ENCODE measurements at places on chromosomes 1 and 21.

- DNase-seq, result peak; percentile 18
Observed at GRCh38 chr1:168320800-168321450, 40.2 kb downstream of the TBX19 start.

DNA sequence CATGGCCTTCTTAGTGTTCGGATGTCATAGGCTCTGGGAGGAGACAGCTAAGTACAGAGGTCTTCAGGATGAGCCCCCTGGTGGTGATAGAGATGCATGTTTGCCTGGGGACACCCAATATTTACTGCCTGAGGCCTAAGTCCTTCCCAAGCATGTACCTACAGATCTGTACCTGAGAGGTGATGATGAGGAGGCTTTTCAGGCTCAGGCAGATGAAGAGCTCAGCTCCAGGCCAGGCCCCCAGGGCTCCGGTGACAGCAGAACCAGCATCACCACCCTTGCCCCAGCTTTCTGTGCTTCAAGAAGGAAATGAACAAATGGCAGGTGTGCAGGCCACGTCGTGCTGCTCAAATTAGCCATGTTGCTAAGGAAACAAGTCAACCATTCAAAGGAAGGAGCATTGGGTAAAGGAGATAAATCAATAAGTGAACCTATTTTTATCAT is 21.1 kb downstream of the CACNA1E start:
- peak; percentile 18 for DNase-seq

DNA sequence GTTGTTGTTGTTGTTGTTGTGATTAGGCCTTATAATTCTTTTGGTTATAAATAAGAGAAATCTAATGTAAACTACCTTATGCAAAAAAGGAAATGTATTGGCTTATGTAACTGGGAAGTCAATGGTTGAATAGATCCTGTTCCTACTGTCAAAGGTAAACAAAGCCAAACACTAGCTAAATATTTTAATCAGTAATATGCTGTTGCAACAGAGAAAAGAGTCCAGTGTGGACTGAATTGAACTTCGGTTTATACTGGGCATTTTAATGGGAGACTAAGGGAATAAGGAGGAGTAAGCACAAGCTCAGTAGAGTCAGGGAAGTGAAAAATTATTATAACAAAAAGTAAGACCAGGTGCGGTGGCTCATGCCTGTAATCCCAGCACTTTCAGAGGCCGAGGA is 15.4 kb downstream of the MSH4 start:
- DNase-seq, result no peak

DNA sequence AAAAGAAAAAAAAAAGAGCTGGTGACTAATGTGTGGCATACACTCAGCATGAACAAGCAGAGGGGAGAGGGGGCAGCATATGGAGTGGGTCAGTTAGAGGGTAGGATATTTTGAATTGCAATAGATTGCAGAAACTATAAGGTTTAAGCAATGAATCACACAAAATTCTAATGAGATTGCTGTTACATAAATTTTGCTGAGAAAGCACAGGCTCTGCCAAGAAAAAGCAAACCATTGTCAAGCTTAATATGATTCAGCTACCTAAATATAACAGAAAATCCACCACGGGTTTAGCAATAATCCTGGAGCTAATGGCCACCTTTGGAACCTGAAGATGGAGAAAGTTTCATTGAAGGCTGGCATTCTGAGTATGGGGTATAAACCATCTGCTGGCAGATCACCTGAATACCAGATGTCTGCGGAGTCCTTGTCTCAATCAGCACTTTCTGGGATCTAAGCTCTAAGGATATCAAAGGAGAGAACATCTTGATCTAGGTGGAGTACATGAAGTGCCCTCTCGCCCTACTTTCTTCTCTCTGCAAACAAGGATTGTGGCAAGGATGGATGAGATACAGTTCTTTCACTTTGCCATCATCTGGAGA is 30.3 kb upstream of the ANGPTL7 start:
- no peak for DNase-seq

- DNase-seq, result no peak
Observed at GRCh38 chr1:18917071-18917799, 14.9 kb upstream of the ALDH4A1 start.

GRCh38 chr1:218371927-218372672 is 27.0 kb downstream of the TGFB2 start:
- DNase-seq, result no peak

DNA sequence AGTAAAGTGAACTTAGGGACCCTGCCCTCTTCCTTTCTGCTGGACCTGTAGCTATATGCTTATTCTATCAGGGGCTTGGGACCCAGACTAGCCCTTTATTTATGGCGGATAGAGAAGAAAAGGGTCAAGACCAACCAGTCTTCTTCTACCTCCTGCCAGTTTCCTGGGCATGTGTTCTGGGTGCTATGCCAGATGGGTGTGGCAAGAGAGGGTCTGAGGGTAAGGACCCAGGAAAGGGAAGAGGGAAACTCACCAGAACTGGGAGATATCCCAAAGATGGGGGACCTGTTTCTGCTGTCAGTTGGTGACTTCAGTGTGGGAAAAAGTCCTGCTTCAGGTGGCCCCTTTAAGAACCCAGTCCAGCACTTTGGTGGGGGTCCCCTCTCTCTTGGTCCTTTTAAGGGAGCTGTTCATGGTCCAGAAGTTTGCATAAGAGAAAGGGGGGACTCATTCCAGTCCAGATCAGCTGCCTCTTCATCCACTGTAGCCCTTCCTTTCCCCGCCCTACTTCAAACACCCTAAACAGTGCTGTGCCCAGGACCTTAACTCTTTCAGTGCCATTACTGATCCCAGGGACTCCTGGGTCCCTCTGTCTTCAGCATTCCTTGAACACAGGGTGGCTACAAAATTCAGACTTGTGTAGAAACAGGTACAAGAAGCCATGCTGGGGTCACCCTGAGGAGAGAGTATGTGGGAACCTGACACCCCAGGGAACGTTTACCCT is 18.4 kb downstream of the SSR2 start:
- no peak for DNase-seq

GRCh38 chr21:34743285-34743684 is 74.5 kb downstream of the CLIC6 start:
- no peak for DNase-seq

DNA sequence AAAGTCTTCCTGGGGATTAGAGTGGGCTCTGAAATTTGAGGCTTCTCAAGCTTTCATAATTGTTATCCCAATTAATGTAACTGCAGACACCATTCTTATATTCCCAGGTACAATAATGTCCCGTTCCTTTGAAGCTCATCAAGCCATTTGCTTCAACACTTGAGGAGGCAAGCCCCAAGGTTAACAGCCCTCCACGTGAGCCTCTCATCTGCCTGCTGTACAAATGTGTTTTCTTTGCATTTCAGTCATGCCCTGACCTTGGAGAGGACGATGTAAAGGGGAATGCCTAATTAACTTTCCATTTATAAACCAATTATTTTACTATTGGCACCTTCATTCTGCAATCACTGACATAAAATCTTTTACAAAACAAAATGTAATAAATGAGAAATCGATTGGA is 106.3 kb downstream of the SETD4 start:
- no peak for DNase-seq

DNA sequence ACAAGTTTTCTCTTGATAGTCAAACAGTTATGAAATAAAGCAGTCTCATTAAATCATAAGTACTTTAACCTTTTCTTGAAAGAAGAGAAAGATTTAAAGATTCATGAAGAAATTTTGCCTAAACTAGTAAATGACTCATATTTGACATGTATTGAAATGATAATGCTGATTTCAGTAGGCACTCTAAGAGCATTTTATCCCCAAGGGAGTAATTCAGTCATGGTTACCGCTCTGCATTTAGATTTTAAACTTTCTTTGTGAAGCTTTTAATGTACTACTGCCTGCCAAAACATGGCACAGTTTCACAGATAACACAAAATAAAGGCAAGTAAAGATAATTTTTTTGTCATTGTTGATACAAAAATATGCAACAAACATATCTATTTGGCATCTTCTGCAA is 6.8 kb downstream of the USH2A start:
- DNase-seq, result no peak

DNA sequence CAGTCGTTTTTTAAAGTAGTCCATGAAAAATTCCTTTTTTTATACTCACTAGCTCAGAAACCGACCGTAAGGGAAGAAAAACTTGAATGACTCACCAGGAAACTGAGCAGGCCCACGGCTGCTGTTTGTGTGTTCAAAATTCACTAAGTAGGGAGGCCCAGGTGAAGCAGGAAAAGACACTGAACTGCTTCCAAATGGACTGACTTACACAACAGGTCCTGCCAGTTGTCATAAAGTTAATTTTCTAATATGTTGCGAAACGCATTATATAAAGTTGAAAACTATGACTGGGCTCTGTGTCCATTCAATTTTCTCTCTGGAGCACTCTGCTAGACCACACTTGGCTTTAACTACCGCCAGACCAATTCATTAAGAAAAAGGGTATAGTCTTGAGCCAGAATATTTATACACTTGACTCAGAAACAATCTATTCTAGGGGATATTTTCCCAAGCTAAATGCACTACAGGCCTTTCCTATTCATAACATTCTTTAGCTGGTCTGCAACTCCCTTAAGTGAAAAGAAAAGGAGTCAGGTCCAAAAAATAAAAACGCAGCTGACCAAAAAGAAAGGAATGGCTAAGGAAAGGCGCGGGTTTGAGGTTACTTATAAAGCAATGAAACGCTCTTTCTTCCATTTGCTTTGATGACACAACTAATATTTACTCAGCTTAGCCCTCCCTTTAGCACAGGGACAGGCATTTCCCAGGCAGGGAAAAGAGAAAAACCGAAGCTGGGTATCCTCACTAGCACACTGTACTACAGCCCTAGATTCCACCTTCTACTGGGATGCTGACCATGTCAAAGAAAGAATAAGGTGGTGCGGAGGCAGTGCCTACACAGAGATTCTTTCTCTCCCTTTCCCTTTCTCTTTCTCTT is 306.3 kb upstream of the ESRRG start:
- DNase-seq, result no peak

- DNase-seq, result no peak
Observed at GRCh38 chr1:246037832-246038231, 469.2 kb downstream of the SMYD3 start.

- peak; percentile 61 for DNase-seq
Observed at GRCh38 chr1:43238085-43238484, 31.7 kb upstream of the TMEM125 start.

DNA sequence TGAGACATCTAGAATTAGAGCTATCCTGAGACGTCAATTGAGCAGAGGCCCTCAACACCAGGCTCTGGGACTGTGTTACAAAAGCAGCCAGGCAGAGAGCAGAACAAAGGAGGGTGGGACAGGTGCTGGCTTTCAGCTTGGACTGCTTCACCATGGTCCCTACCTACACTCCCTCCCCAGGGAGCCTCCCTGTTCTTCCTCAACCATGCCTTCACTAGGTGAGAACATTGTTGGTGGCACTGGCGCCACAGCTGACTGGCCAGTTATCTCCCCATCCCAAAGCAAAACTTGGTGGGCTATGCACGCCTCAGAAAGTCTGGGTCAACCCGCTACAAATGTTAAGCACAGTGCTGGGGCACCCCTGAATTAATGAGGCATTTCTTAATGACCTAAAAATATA is 87.8 kb downstream of the NMNAT2 start:
- no peak for DNase-seq

GRCh38 chr1:244074559-244075171 is 23.6 kb downstream of the ZBTB18 start:
- no peak for DNase-seq

DNA sequence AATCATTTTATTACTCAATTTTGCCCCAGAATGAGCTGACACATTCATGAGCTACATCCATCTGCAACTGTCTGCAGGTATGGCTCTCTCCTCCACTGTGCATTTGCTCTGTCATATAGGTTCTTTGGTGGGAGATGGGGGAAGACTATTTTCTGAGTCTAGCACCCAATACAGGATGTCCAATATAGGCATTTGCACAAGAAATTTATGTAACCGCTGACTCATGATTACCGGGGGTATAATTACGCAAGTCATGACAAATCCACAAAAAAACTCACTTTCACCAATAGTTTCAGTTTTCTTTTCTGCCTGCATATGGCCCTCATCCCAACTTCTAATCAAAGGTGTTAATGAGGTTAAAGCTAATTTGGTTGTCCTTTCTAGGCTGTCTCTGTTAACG is 17.5 kb upstream of the VSIG8 start:
- no peak for DNase-seq

DNA sequence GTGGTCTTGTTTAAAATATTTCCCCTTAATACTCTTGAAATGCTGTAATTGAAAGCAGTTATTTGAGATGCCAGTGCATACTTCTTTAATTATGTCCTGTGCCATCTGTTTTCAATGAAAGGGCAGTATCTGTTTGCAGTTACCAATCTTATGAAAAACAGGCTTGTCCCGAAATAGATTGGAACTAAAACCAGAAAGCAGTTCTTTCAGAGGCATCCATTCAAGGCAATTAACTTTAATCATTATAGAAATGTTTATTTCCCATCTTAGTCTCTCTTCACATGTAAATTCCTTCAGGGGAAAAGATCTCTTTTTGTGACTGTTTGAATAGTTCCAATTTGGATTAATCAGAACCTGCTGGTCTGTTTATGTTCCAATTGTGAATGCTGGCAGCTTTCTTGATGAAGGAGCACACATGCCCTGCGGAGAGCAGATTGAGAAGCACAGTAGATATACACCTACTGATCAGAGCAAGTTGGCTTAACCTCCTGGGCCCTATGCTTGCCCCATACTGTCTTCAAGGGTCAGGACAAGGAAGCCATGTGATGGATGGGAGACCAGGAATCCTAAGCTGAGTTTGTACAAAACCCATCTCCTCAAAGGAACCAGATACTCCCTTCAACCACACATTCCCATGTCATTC is 41.6 kb upstream of the MROH9 start:
- no peak for DNase-seq

DNA sequence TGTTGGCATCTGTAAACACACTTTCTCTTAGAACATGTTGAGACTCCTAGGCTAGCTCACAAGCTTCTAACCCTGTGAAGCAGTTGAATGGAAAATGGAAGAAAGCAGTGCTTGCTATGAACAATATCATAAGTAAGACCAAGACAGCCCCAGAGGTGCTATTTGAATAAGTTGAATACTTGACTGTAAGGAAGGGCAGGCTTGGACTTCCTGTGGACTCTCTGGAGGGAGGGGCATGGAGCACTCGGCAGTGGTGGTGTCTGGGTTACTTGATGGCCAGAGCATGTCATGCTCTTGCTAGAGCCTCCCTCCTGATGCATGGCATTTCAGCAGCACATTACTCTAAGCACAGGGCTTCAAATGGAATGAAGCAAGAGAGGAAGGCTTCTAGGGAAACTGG is 60.0 kb downstream of the MRPS6 start:
- no peak for DNase-seq

- no peak for DNase-seq
Observed at GRCh38 chr1:220604926-220605325, 77.0 kb downstream of the MARK1 start.

Measured in LoVo (cell line).